ENCODE measurements at places on chromosomes 5 and 9. TPM values are rescaled to one million over a fixed set of nuclear protein-coding genes. Genes with fewer than 3 reads are reported as not detected.

- no peak for DNase-seq
- peaks cover 2% of the 10 kb centered on the region for H3K36me3 ChIP-seq
- H3K27ac ChIP-seq: no peak overlapping the region
- peak overlapping the region; percentile 4 for H3K4me3 ChIP-seq
These were observed 40.5 kb downstream of the NKD2 start for GRCh38 chr5:1048861-1049838.

DNA sequence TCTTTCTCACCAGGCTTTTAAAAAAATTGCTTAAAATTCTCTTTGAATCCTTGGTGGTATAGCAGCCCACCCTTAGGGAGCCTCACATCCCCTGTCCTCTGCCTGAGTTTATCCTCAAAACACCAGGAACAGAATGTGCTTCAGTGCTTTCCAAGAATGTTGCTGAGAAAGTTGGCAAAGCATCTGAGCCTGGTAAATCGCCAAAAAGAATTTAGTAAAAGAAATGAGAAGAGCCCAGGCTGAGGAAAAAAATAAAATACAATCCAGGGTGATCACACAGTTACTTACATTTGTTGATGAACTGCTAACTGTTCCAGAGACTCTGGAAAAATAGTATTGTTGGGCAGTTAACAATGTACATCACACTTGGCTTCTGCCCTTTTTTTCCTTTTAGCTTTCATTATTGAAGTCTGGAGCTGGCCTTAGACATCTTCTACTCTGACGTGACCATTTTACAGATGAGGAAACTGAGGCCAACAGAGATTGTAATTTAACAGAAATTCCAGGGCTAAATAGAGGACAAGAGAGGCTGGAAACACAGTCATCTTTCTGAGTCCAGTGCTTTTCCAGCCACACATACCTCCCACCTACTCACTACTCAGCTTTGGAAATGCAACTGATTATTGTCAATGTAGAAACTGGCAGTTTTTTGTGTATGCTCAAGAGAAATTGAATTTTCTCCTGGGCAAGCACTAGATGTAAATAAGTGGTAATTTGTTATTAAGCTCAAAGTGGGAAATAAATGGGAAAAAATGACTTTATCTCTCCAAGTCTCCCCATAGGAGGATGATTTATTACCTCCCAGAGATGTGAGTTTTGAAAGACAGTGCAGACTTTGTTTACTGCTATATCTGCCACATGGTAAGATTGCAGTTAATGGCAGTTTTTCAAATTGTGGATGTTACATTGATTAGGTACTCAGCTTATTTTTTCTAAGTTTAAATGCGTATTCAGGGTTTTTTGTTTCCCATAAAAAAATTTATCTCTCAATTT, 86.7 kb upstream of the ALDH1A1 start:
- DNase-seq: no peak
- H3K4me1 ChIP-seq: no peaks in the 10 kb centered on the region
- peaks cover 58% of the 10 kb centered on the region for H3K27me3 ChIP-seq
- no peak overlapping the region for H3K4me3 ChIP-seq
- H3K27ac ChIP-seq: no peak overlapping the region

GRCh38 chr5:83744821-83745220, 24.2 kb upstream of the HAPLN1 start:
- H3K4me3 ChIP-seq: no peak overlapping the region
- DNase-seq: no peak
- no peak overlapping the region for H3K27ac ChIP-seq
- peaks cover 2% of the 10 kb centered on the region for H3K36me3 ChIP-seq

- no peak for DNase-seq
- no peak overlapping the region for H3K4me3 ChIP-seq
- no peaks in the 10 kb centered on the region for H3K4me1 ChIP-seq
- H3K27me3 ChIP-seq: no peaks in the 10 kb centered on the region
- H3K36me3 ChIP-seq: no peaks in the 10 kb centered on the region
- H3K27ac ChIP-seq: no peak overlapping the region
These were observed 528.9 kb downstream of the AGTPBP1 start for GRCh38 chr9:85212887-85213286.

GRCh38 chr9:91098203-91098850, 263.4 kb downstream of the AUH start:
- H3K4me1 ChIP-seq: peaks cover 31% of the 10 kb centered on the region
- no peaks in the 10 kb centered on the region for H3K36me3 ChIP-seq
- H3K27me3 ChIP-seq: peaks cover 7% of the 10 kb centered on the region
- DNase-seq: no peak

GRCh38 chr5:148156609-148157008, 11.7 kb upstream of the SPINK14 start:
- H3K4me3 ChIP-seq: no peak overlapping the region
- H3K4me1 ChIP-seq: no peaks in the 10 kb centered on the region
- DNase-seq: no peak
- H3K27me3 ChIP-seq: peaks cover 7% of the 10 kb centered on the region
- no peaks in the 10 kb centered on the region for H3K36me3 ChIP-seq

- peaks cover 2% of the 10 kb centered on the region for H3K36me3 ChIP-seq
- H3K27ac ChIP-seq: no peak overlapping the region
- peaks cover 19% of the 10 kb centered on the region for H3K27me3 ChIP-seq
- no peaks in the 10 kb centered on the region for H3K4me1 ChIP-seq
- no peak overlapping the region for H3K4me3 ChIP-seq
These were observed 7.9 kb downstream of the FLT4 start for GRCh38 chr5:180641566-180641900.

- no peak for DNase-seq
- H3K27me3 ChIP-seq: no peaks in the 10 kb centered on the region
- peak overlapping the region; percentile 96 for H3K27ac ChIP-seq
- H3K36me3 ChIP-seq: peaks cover 3% of the 10 kb centered on the region
- H3K4me3 ChIP-seq: peak overlapping the region; percentile 96
These were observed 943 bp downstream of the STING1 start for GRCh38 chr5:139481580-139482049.

DNA sequence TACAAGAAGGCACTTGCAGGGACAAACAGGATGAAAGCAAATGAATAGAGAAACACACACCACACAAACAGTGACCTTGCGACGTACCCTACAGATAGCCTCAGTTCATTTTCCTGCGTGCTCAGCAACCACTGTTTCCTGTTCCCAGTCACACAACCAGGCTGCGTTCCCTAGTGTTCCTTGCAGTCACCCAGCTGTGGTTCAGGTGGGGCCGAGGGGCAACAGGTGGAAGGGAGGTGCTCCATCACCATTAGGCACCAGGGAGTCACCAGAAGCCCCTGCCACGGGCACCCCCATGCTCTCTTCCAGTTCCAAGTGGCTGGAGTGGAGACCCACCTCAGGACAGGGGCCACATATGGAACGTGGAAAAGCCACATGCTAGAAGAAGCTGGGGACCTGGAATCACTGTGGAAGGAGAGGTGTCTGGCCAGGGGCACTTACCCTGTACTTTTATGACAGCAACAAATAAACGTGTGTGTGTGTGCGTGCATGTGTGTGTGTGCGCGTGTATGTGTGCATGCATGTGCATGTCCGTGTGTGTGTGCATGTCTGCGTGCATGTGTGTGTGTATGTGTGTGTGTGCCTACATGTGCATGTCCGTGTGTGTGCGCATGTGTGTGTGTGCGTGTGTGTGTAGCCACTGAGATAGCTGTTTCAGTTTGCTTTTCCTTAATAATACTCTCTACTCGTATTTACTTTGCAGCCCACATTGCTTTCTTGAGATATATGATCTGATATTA, 18.8 kb upstream of the FCN2 start:
- peaks cover 3% of the 10 kb centered on the region for H3K4me1 ChIP-seq
- DNase-seq: no peak
- no peak overlapping the region for H3K4me3 ChIP-seq
- no peaks in the 10 kb centered on the region for H3K36me3 ChIP-seq

- peak overlapping the region; percentile 83 for H3K4me3 ChIP-seq
- no peak for DNase-seq
- H3K4me1 ChIP-seq: peaks cover 17% of the 10 kb centered on the region
- H3K27me3 ChIP-seq: peaks cover 17% of the 10 kb centered on the region
- H3K27ac ChIP-seq: peak overlapping the region; percentile 32
- H3K36me3 ChIP-seq: no peaks in the 10 kb centered on the region
These were observed 1.5 kb downstream of the WHRN start for GRCh38 chr9:114503522-114504340.

DNA sequence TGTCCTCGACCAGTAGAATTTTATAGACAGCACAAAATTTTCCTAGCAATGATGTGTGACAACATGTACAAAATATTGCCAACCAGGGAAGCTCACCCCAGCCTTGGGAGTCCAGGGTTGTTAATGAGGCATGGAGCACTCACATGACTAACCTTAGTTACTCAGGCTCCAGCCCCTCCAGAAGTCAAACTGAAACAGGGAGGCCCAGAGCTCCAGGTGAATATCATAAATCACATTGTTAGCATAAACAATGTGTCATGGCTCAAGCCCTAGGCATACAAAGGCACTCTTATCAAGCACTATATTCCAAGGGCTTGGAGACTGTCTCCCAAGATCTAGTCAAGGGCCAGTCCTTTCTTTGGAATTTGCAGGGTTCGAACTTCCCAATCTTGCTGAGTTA, 44.4 kb downstream of the TNFAIP8 start:
- H3K36me3 ChIP-seq: peaks cover 3% of the 10 kb centered on the region
- no peak for DNase-seq
- H3K27me3 ChIP-seq: no peaks in the 10 kb centered on the region
- H3K27ac ChIP-seq: peak overlapping the region; percentile 39
- peaks cover 21% of the 10 kb centered on the region for H3K4me1 ChIP-seq

DNA sequence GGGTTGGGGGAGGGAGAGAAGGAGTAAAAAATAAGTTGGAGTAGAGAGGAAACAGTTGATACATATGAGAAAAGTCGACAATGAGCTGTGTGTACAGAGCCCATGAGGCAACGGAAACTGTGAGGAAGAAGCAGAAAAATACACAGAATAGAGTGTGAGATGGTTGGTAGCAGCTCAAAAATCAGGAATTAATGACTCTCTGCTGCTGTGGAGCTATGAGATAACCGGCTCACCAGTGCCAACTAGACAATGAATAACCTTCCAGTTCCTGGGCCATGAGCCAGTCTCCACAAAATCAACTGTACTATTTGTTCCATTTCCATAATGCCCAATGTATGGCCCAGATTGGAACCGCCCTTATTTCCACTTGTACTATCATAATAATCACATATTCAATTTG, 53.1 kb upstream of the NREP start:
- no peaks in the 10 kb centered on the region for H3K36me3 ChIP-seq
- no peak for DNase-seq
- H3K4me1 ChIP-seq: no peaks in the 10 kb centered on the region
- H3K4me3 ChIP-seq: no peak overlapping the region

GRCh38 chr5:42005561-42006153, 80.6 kb downstream of the FBXO4 start:
- H3K4me3 ChIP-seq: no peak overlapping the region
- peaks cover 5% of the 10 kb centered on the region for H3K27me3 ChIP-seq
- no peak for DNase-seq
- H3K27ac ChIP-seq: no peak overlapping the region
- no peaks in the 10 kb centered on the region for H3K4me1 ChIP-seq

DNA sequence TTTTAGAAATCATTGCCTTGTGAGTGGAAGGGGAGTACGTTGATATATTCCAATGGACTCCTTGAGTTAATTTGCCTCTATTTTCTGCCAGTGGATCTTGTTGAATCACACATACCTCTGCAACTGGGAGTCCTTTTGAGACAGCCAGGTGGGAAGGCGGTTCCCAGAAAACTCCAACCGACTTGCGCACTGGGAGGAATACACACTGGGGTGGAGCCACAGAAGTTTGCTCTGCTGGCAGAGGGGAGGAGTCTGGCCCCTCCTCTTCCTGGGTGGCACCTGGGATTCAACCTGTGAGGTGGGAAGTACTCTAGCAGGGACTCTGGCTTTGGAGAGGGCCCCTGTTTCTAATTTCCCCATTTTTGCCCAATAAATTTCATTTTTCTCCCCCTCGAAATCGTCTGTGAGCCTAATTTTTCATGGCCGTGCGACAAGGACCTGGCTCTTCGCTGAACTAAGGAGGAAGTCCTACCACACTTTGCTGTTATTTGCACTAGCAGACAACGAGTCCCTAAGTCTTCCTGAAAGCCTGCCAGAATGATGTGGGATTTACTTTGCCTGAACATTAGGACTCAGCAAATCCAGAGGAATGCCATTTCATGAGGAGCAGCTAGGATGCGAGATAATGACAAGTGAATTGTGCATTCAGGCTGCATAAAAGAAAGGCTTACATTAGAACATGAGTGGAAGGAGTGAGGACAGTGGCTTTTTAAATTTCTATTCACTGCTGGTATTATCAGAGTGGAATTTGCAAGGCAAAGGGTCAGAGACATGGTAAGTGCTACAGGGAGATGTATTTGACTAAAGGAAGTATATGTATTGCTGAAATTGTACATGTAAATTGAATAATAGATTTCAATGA, 67.2 kb downstream of the PRLR start:
- DNase-seq: no peak
- H3K27ac ChIP-seq: no peak overlapping the region
- peaks cover 29% of the 10 kb centered on the region for H3K27me3 ChIP-seq
- H3K4me1 ChIP-seq: no peaks in the 10 kb centered on the region
- no peaks in the 10 kb centered on the region for H3K36me3 ChIP-seq
- H3K4me3 ChIP-seq: no peak overlapping the region

DNA sequence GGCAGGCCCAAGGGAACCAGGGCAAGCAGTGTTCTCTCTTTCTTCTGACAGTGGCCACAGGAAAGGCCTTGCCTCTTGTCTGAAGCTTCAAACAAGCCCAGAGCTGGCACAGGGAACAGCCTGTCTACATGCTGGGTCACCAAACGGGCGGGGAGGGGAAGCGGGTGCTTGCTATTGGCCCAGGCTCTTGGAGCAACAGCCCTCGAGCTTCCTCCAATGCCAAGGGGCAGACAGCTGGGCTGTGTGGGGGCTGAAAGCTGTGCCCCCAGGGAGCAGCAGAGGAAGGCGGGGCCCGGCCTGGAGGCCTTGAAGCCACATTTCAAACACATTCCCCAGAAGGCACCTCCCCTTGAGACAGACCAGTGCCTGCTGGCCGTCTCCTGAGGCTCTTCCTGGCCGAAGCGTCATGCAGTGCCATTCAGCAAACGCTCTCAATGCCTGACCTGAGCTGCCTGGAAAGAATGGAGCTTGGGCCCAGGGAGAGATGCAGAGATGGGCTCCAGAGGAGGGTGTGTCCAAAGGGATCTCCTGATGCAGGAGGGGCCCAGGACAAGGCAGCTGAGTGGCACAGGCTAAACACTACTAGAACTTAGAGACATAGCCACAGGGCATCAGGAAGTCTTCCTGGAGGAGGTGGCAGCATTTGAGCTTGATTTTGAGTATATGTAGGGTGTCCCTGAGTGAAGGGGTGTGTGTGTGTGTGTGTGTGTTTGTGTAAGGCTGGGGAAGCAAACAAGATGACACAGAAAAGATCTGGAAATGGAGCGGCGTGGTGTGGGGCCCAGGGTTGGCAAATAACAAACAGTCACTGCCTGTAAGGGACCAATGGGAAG, 2.5 kb downstream of the FIBCD1 start:
- peaks cover 19% of the 10 kb centered on the region for H3K4me1 ChIP-seq
- peak overlapping the region; percentile 51 for H3K27ac ChIP-seq
- H3K36me3 ChIP-seq: peaks cover 6% of the 10 kb centered on the region
- no peak overlapping the region for H3K4me3 ChIP-seq

- no peak for DNase-seq
- peaks cover 7% of the 10 kb centered on the region for H3K4me1 ChIP-seq
- no peaks in the 10 kb centered on the region for H3K27me3 ChIP-seq
- no peak overlapping the region for H3K27ac ChIP-seq
- H3K36me3 ChIP-seq: peaks cover 2% of the 10 kb centered on the region
These were observed 56.6 kb downstream of the CAMSAP1 start for GRCh38 chr9:135850737-135851136.

Gene CHSY3
- not detected for total RNA-seq

Gene IQGAP2
- 117 TPM for total RNA-seq

Gene PAEP
- total RNA-seq: not detected

Gene SLC36A3
- total RNA-seq: not detected

Gene TPRN
- 5.7 TPM for total RNA-seq

Gene GZMA
- total RNA-seq: 7.9 TPM

Gene CCL27
- total RNA-seq: not detected

Gene CCDC152
- total RNA-seq: 2.2 TPM

Gene HAUS6
- total RNA-seq: 13.6 TPM

Gene GALNT12
- total RNA-seq: 11.3 TPM

Gene IRX2
- not detected for total RNA-seq

Gene CYLC2
- total RNA-seq: not detected

Gene POU5F2
- 2.9 TPM for total RNA-seq

All from T-helper 17 cell (primary cell).